ENCODE measurements at places on chromosomes 3 and 15.

DNA sequence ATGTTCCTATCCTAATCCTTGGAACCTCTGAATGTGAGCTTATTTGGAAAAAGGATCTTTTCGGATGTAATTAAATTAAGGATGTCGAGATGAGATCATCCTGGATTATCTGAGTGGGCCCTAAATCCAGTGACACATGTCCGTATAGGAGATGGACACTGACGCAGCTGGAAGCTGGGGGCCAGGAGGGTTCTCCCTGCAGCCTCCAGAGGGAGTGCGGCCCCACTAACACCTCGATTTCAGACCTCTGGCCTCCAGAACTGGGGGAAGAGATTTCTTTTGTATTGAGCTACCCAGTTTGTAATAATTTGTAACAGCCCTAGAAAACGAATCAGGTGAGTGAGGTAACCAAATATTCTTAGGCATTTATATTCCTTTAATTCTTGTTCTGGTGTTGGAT lies 2.5 kb downstream of the DNAJB8 start:
- no peak for DNase-seq

GRCh38 chr3:127089486-127090145 lies 103.3 kb upstream of the PRR23E start:
- no peak for DNase-seq

GRCh38 chr3:46674031-46674845 lies 19.2 kb downstream of the ALS2CL start:
- no peak for DNase-seq

GRCh38 chr15:36334059-36334458 lies 245.4 kb upstream of the CDIN1 start:
- no peak for DNase-seq

GRCh38 chr15:35757765-35758164 lies 211.8 kb upstream of the DPH6 start:
- DNase-seq: no peak

- no peak for DNase-seq
Measured at GRCh38 chr3:69186575-69187093, 64.2 kb upstream of the LMOD3 start.

DNA sequence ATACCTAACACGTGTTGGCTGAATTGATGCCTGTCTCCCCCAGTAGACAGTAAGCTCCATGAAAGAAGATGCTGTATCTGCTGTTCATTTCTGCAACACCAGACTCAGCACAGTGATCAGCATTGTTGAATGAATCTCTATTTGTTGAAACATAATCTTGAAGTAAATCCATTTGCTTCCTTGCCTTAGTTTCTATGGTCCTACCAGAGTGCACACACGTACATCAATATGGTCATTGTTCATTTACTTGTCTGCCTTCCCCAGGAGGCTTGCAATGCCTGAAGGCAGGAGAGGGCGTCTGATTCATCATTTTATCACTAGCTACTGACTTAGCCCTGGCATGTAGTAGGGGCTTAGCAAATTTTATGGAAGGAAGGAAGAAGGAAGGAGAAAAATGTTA lies 19.2 kb downstream of the RBP2 start:
- no peak for DNase-seq

- no peak for DNase-seq
Measured at GRCh38 chr3:146505516-146505915, 36.2 kb upstream of the PLSCR2 start.

DNA sequence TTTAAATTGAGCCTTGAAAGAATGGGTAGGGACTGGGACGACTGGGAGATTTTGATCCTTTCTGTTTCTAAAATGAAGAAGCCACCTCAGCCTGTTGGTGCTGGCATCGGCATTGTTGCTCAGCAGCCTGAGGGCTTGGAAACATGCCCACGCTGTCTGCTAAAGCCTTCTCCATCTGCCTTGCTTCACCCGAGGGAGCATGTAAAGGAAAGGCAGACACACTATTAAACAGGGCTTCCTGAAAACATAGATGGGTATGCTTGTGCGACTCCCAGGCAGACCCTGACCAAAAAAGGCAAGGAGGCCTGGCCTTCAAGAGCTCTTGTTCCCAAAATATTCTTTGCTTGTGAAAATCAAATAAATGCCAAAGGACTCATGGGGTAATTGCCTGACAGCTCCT lies 84.2 kb upstream of the SLC4A7 start:
- no peak for DNase-seq

- no peak for DNase-seq
Measured at GRCh38 chr3:183261151-183261724, 8.2 kb downstream of the B3GNT5 start.

GRCh38 chr3:85576091-85576690 lies 617.4 kb downstream of the CADM2 start:
- DNase-seq: no peak

DNA sequence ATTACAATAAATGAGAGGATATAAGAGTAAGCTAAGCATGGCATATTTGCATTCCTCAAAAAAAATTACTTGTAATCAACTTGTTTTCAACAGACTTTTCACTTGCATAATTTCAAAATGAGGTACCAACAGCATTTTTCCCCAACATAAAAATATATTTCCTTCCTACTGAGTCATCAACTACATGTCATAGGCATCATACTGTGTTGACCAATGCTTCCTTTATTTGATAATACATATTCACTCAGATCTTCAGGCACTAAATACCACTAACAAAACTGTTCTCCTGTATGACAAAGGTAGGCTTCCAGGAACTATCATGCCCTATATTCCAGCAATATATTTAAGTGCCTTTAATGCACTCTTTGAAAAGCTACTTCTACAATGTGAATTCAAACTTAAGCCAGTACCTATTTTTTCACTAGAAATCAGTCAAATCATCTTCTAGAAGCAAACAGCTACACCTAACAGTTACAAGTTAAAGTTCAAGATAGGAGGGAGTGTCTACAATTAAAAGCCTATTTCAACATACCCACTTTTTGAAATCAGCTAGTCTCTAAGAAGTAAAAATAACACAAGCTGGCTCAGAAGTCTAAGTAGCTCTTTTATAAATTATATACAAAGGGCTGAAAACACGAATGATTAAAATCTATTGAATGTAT lies 11.3 kb downstream of the ADAM10 start:
- DNase-seq: no peak
